ENCODE measurements at places on chromosomes 2 and 18.

- DNase-seq: no peak
Observed at GRCh38 chr2:23385748-23386338, 864 bp downstream of the KLHL29 start.

GRCh38 chr2:148021059-148021861 lies at the start of gene MBD5:
MBD5 (plus strand) TSS chr2:148021091.
- peak; percentile 45 for DNase-seq

GRCh38 chr18:4807604-4808293 lies 352.6 kb upstream of the DLGAP1 start:
- DNase-seq: no peak

DNA sequence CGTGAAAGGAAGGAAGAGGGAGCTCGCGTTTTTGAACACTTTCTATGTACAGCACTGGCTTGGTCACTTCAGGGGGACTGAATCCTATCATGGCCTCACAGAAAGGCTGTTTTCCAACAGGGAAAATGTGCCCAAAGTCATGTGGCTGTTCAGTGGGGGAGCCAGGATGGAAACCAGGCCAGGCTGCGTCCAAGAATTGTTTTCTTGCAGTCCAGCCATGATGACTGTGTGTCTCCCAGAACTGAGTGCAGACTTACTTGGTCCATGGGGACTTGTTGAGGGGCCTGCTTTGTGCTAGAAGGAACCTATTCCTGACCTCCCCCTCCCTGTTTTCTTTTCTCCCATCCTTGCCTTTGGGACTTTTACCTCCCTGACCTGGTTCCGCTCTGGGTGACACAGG lies 46.9 kb downstream of the EMILIN2 start:
- DNase-seq: no peak

GRCh38 chr2:219071131-219071816 lies 10.6 kb upstream of the IHH start:
- no peak for DNase-seq

DNA sequence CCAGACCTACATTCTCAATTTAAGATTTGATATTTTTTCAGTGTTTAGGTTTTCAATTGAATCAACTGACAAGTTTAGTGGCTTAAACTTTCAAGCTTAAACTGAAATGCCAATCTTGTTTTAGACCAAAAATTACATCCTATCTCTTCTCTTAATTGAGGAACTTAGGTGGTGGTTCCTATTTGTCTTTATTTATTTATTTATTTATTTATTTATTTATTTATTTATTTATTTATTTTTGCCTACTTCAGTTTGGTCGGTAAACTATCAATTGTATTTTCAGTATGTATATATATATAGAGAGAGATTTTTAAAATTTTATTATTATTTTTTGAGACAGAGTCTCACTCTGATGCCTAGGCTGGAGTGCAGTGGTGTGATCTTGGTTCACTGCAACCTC lies 68.1 kb downstream of the NEDD4L start:
- no peak for DNase-seq

DNA sequence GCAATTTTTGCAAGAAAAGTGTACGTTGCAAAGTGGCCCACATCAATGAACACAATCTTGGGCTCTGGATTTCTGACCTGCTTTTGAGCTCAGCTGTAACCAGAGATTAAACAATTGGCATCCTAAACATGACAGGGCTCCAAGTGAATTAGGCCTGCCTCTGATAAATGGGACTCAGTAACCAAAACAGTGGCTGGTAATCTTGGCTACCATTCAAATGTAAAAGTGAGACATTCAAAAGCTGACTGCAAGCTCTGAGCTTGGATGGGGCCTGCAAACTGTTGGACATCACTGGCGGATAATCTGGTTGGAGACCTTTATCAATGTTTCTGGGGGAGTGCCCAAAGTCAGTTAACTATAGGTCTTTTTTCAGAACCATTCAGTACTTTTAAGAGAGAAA lies 160.7 kb downstream of the RAB3GAP1 start:
- DNase-seq: no peak

GRCh38 chr18:6158958-6159357 lies 255.8 kb downstream of the L3MBTL4 start:
- no peak for DNase-seq

- DNase-seq: no peak
Observed at GRCh38 chr18:32577561-32577960, 106.9 kb upstream of the GAREM1 start.

- no peak for DNase-seq
Observed at GRCh38 chr2:185676316-185676715, 62.3 kb upstream of the FSIP2 start.

GRCh38 chr2:119232666-119232993 lies 9.0 kb downstream of the STEAP3 start:
- no peak for DNase-seq

GRCh38 chr2:160417745-160418397 lies 75.7 kb downstream of the RBMS1 start:
- DNase-seq: peak; percentile 95

DNA sequence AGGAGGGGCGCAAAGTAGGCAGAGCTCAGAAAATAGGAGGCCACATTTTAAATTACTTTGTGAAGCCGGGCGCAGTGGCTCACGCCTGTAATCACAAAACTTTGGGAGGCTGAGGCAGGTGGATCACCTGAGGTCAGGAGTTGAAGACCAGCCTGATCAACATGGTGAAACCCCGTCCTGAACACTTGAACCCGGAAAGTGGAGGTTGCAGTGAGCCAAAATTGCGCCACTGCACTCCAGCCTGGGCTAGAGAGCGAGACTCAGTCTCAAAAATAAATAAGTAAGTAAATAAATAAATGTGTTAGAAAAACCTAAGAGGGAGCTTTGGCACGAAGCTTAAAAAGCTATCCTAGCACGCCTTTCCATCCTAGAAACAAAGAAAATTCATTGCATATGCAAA lies 105.5 kb downstream of the TFCP2L1 start:
- no peak for DNase-seq

- no peak for DNase-seq
Observed at GRCh38 chr2:158315000-158315399, 141.6 kb downstream of the CCDC148 start.

- DNase-seq: no peak
Observed at GRCh38 chr18:74273394-74273793, 18.4 kb downstream of the CYB5A start.

- DNase-seq: no peak
Observed at GRCh38 chr2:144963031-144963430, 443.1 kb upstream of the ZEB2 start.

- no peak for DNase-seq
Observed at GRCh38 chr18:61169386-61169785, 163.8 kb upstream of the CDH20 start.

DNA sequence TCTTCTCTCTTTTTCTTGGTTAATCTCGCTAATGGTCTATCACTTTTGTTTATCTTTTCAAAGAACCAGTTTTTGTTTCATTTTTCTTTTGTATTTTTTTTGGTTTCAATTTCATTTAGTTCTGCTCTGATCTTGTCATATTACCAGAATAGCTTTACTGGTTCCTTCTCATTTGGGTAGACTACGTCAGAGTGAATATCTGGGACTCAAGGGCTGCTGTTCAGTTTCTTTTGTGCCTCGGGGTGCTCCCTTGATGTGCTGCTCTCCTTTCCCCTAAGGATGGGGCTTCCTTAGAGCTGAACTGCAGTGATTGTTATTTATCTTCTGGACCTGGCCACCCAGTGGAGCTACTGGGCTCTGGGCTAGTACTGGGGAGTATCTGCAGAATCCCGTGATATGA lies 29.4 kb upstream of the IL1RN start:
- DNase-seq: no peak

DNA sequence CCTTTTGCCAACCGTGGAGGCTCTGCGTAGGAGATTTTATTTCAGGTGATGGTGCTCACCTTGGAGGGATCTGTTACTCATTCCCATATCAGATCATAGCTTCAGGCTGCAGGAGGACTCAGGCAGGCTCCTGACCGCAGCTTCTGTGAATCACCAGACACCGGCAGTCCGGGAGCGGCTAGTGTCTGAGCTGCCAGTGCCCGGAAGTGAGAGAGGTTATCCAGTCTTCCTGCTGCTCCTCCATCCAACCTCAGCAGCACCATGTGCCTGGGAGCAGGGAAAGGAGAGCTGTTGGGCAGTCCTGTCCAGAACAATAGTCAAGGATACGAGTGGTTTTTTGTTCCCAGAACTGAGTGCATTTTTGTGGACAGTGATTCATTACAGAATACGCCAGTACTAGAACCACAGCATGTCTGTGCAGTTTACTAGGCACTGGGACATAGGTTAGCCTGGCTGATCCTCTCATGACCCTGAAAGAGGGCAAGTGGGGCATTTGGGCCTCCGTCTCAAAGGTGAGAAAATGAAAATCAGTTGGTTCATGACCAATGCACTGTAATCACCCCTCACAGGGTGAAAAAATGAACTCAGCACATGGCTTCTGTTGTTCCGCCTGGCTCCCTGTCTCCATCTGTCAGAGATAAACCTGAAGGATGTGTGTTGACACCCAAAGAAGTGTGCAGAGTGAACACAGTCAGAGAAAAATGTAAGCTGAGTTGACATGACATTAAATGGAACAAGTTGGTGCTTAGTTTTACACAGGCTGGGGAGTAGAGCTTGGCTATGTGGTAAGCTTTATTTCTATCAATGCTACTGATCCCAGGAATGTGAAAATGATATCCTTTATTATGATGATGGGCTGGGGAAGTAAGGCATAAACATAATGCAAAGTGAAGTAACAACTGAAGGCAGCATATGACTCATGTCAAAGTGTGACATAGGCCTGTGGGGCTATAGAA lies 12.2 kb downstream of the FHOD3 start:
- peak; percentile 99 for DNase-seq

GRCh38 chr2:135096665-135097446 lies 44.8 kb downstream of the RAB3GAP1 start:
- no peak for DNase-seq

DNA sequence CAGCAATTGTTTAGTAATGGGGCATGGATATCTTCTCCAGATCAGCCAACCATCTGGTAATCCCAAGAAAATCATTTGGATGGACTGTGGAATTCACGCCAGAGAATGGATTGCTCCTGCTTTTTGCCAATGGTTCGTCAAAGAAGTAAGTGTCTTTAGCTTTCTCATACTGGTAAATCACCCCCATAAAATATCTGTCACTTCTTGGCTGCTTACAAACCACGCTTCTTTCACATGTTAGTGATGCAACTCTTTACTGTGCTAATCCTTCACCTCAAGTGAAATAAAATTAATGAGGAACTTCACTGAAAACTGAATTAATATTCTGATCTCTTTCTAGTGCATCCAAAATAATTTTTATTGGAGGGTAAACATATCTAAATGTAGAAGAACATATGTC lies 18.9 kb downstream of the CPO start:
- DNase-seq: no peak

DNA sequence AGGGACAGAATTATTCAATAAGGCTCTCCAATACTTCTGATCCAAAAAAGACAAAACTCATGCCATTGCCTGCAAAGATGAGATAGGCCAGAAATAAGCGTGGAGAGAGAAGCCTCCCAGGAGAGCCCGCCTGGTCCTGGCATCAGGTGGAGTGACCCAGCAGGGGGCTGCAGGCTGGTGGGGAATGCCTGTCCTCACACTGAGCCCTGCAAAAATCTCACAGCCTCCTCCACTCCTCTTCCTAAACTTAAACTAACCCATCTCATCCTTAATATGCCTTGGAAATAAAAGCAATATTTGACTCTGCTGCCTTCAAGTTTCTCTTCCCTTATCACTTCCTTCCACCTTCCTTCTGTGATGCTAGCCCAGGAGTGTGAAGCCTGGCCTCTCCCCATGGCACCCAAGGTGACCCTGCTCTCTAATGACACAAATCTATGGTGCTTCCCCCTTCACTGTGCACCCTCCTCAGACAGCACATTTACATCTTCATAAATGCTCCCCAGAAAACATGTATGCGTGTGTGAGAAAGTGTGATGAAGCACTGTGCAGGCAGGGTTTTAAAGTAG lies 218.4 kb downstream of the ANAPC1 start:
- DNase-seq: no peak

DNA sequence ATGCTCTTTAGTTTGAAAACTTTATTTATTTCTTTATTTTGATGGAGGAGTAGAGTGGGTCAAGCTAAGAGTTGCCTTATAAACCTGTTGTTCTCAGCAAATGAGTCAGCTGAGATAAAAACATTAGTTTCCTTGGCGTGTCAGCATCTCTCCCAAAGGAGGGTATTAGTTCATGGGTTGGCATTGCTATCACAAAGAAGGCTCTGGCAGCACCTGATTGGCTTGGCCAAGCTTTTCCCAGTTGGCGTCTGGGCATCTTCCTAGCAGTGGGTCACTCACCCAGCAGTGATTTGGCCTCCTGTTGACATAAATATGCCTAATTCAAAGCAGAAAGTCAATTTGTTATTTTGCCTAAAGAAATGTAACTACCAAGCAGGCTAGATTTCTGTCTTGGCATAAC lies 200.7 kb upstream of the TNP1 start:
- DNase-seq: no peak

- DNase-seq: peak; percentile 87
Observed at GRCh38 chr2:164599954-164600589, 21.2 kb downstream of the GRB14 start.

DNA sequence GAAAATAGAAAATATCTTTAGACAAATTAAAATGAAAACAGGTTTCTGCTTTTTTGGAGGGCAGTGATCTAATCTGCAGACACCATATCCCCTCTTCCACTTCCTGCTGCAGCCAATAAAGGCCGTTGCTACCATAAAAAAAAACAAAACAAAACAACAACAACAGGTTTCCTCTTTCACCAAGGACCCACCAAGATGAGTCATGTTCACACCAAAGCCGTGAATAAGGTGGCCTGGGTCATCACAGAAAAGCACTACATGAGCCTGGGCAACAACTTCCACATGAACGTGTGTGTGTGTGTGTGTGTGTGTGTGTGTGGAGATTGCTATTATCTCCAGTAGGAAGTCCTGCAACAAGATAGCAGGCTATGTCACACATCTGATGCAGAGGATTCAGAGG lies 24.8 kb upstream of the TFCP2L1 start:
- DNase-seq: no peak

DNA sequence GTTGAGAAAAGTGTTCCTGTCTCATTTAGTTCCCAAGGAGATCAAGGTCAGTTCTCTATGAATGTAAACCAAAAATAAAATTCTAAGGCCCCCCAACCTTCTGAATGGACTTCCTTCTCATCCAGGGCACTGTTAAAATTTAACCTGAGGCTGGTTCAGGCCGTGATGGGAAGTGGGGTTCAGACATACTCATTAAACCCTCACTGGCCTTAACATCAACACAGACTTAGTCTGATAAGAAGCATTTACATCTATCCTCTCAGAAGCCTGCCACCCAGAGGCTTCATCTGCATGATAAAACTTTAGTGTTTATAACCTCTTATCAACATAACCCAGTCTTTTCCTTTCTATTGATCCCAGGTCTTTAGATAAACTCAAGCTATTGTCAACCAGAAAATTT lies 22.4 kb downstream of the ITSN2 start:
- no peak for DNase-seq

GRCh38 chr2:177265824-177266817 lies 1.6 kb upstream of the NFE2L2 start:
- no peak for DNase-seq
